ENCODE measurements at places on chromosomes 2 and 18. TPM values are rescaled to one million over a fixed set of nuclear protein-coding genes. Genes with fewer than 3 reads are reported as not detected.

SMIM21 gene
- not detected for total RNA-seq

GRCh38 chr2:37891846-37892435, 33.1 kb upstream of the RMDN2 start:
- DNase-seq, result no peak

TSPYL6 gene
- total RNA-seq, result not detected

DNA sequence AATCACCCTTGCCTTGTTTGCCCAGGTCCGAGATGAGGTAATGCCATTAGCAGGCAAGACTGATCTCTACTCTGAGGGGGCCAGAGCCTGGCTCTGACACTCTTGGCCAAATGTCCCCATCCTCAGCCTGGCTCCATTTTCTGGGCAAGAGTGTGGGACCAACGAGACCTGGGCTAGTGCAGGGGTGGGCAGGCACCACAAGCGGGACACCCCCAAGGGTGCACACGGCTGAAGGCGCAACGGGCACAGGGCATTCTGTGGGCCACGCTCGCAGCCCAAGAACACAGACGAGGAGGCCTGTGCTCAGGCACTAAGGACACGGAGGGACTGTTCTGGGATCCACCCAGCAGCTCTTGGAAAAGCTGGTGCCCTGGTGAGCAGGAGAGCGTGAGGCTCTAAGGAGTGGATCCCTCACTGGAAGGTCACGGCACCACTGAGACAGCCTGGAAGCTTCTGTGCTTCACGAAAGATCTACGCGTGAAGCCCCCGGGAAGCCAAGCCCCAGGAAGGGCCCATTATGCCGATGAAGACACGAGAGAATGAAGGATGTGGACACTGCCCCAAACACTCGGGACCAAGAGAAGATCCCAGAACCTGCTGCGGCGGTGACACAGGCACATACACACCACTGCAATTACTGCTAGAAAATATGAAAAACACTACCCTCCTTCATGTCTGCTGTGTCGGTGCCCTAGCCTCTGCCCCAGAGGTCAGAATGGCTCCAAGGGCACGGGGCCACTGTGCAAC, 138.2 kb downstream of the HDAC4 start:
- DNase-seq, result no peak

GRCh38 chr2:129164220-129164949, 815.1 kb upstream of the RAB6C start:
- no peak for DNase-seq
